ENCODE measurements at places on chromosomes 16 and 17.

DNA sequence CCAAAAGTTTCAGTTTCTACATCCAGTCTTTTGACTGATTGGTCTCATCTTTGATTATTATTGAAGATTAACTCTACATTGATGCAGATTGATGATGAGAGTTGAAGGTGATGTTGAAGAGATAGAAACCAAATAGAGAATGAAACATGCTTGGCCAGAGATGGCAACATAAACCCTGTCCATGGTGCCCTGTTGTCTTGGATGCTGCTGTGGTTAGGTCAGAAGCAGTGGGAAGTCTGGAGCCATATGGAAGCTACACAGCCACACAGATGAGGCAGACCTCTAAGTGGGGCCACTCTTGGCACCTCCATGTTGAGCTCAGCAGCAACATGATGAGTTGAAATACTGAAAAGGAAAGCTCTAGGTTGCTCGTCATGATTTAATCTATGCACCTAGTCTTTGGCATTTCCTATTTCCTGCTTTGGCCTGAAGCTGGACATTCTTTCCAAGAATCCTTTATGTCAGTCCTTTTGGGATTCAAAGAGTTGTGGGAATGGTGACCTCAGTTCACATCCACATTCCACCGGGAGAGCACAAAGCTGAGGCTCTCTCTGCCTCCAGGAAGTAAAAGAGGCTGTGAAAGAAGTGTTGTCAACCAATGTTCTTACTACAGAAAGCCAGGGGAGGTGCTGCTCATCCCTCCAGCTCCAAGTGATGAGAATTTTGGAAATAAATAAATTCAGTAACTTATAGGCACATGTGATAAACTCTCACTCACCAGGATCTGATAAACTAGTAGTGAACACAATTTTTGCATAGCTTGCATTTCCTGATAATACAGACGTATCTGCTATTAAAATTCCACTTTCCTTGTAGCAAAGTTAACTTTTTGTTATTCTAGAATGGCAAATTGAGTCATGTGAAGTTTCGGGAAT is 127.7 kb upstream of the MAF start:
- DNase-seq: no peak

DNA sequence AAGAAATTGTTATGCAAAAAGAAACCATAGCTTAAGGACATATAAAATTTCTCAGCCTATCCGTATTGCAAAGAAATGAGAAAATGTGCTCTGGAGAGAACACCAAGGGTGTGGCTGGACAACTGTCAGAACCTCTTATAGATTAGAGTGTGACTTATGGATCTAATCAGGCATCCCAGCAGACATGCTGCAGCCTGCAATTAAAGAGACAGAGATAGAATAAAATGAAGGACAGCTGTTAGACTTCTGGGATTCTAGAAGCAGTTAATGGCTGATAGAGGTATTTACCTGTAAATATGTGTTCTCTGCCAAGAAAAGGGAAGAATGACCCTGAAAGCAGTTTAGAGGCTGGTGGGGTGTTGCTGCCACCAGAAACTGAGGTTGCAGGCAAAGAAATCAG is 160.1 kb upstream of the KIF2B start:
- DNase-seq: no peak

- no peak for DNase-seq
These were observed 18.7 kb downstream of the ATP6V0D1 start for GRCh38 chr16:67462279-67462655.

- DNase-seq: no peak
These were observed 9.4 kb upstream of the FASN start for GRCh38 chr17:82107341-82107860.

GRCh38 chr16:85248342-85248741 is 136.1 kb upstream of the CIBAR2 start:
- no peak for DNase-seq

DNA sequence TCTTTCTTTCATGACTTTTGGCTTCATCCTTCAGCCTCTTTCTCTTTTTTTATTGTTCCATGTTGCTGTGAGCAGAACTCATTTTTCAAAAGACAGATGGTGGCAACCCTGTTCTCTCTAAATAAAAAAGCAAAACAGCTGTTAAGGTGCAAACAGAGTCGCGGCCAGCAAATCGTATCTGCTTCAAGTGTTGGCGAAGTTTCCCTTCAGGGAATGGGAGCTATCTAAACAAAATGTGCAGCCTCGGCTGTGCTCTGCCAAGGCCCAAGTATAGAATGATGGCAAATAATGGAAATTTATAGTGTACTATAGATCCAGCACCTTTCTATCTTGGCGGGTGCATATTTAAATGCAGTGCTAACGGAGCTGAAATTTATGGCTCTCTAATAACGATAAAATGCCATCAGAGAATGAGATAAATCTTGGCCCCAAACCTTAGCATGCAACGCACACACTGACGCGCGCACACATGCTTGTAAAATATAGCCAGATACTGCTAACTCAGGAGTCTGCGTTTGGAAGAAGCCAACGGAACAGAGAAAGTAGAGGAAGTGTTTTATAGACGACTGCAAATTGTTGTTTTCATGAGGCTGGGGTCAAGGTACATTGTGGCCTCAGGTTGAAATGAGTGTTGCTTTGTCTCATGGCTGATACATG is 315.5 kb upstream of the RBFOX1 start:
- no peak for DNase-seq

- DNase-seq: no peak
These were observed 207.1 kb downstream of the SPECC1 start for GRCh38 chr17:20216154-20216815.

GRCh38 chr17:44850025-44850424 is 2.3 kb downstream of the HIGD1B start:
- DNase-seq: no peak

DNA sequence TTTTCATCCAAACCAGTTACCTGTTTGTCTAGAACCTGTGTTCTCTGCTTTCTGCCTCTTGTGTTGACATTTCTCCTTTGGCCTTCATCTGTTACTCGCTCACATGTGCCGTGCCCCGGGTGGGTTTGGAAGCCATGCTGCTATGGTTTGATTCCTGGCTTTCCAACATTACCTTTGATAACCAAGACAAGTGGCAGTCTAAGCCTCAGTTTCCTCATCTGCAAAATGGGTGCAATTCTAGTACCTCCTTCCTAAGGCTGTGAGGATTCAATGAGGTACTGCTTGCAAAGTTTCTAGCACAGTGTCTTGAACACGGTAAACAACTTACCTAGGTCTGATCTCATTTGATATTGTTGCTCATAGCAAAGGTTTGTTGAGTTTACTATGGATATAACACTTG is 665.0 kb downstream of the WWOX start:
- DNase-seq: no peak

DNA sequence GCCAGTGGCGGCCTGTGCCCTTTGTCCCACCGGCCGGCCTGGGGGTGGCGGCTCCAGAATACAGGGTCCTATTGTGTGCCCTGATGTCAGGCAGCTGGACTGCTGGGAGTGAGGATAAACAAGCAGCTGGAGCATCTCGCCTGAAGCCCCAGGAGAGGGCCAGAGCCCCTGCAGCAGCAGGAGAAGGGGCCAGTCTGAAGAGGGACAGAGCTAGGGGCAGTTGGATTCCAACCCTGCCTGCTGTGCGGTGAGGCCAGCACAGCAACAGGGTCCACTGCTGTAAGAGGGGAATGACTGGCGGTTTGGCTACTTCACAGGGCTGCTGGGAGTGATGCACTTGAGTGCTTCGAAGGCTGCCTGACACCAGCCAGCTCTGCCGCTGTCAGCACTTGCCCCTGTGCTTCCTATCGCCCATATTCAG is 25.0 kb downstream of the RAB11FIP4 start:
- no peak for DNase-seq
